ENCODE measurements at places on chromosomes 1 and 21. TPM values are rescaled to one million over a fixed set of nuclear protein-coding genes. Genes with fewer than 3 reads are reported as not detected.
A peak's percentile ranks its signal among the peaks of the same experiment; 100 is the strongest.

DNA sequence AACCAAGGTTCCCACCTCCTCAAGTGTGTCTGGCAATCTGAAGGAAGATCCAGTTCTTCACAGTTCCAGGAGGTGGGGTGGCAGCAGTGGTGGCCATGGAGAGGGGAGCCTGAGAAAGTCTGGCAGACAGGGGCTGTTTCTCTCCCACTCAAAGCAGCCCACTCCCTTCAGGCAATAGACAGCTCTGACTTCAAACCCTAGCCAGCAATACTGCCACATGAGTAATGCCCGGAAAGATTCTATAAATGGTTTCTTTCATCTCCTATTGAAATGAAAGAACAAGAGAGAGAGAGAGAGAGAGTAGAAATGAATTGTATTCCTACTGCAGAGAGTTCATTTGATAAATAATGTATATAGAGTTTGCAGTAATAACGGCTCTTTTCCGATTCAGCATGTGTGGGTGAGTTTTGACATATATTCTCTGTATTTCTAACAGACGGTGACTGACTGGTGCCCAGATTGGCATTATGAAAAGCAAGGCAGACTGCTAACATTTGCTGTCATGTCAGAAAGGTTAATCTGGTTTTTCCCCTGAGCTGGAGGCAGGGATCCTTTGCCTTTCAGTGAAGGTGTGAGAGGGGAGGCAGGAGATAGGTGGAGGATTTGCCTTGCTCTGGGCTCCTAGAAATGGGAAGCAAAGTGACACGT, 267.1 kb upstream of the KIAA0040 start:
- no peak for DNase-seq

- no peak for DNase-seq
These were observed 70.3 kb upstream of the MROH9 start for GRCh38 chr1:170864876-170865538.

- no peak for DNase-seq
These were observed 47.2 kb downstream of the KLHDC7A start for GRCh38 chr1:18527921-18528320.

- peak; percentile 28 for DNase-seq
These were observed 73.9 kb upstream of the HAO2 start for GRCh38 chr1:119294722-119295121.

GRCh38 chr21:41008974-41009373, 159.0 kb upstream of the BACE2 start:
- no peak for DNase-seq

DNA sequence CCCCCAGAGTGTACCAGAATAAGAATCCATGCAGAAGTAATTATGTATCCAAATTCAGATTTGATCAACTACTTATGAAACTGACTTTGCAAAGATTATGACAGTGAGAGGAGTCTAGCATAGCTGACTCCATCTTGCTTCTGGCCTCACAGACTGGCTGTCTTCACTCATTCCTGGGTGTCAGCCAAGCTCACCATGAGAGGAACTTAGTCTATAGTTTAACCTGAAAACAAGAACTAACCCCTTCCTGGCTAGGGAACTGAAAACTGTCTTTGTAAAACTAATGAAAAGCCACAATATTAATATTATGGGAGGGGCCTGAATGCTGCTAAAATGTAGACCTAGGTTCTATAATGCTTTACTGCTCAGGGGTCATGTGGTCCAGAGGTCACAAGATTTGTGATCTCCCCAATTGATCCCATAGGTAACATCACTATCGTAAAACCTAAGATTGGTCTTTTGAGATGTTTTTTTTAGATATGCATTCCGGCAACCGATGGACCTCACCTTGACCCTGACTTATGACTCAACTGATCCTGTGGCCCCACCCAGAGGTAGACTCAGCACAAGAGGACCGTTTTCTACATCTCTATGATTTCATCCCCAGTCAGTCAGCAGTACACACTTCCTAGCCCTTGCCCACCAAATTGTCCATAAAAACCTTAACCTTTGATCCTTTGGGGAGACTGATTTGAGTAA, 55.2 kb downstream of the ATP1B1 start:
- DNase-seq: no peak

The C1orf21 gene
- total RNA-seq: 117 TPM

The ABCA4 gene
- total RNA-seq: 0.87 TPM

The ORC1 gene
- total RNA-seq: 47.4 TPM

The NBPF20 gene
- 0.68 TPM for total RNA-seq

The PRAMEF14 gene
- total RNA-seq: not detected
